Cardiac muscle cell (in vitro differentiated cells and primary cell): ENCODE measurements at places on chromosomes 6 and 20. TPM values are rescaled to one million over a fixed set of nuclear protein-coding genes. Genes with fewer than 3 reads are reported as not detected.
A peak's percentile ranks its signal among the peaks of the same experiment; 100 is the strongest.

Gene CLIC5
- total RNA-seq, result 11.2 and 24.5 TPM in 2 replicates

Gene GRIK2
- total RNA-seq, result 0.21 and 1.5 TPM in 2 replicates

Gene VSTM2L
- 136 and 321 TPM in 2 replicates for total RNA-seq

Gene BNIP5
- total RNA-seq, result 0.12 TPM in 1 of 2 replicates, not detected in the other

Gene BMP5
- total RNA-seq, result 112 and 123 TPM in 2 replicates

Gene GCM1
- total RNA-seq, result 0.11 TPM in 1 of 2 replicates, not detected in the other

Gene TMEM244
- not detected in 2 replicates for total RNA-seq

Gene SGK2
- 0.88 and 2.4 TPM in 2 replicates for total RNA-seq

- no peak for DNase-seq
- peaks cover 6% of the 10 kb centered on the region for H3K36me3 ChIP-seq
- no peak overlapping the region for H3K27ac ChIP-seq
- H3K4me3 ChIP-seq, result no peak overlapping the region
- H3K4me1 ChIP-seq, result peaks cover 3% of the 10 kb centered on the region
These were observed 5.0 kb downstream of the CPXM1 start for GRCh38 chr20:2795451-2795850.

- H3K27ac ChIP-seq, result peak overlapping the region; percentile 49
- peak; percentile 85 for DNase-seq
- no peaks in the 10 kb centered on the region for H3K36me3 ChIP-seq
- peaks cover 10% of the 10 kb centered on the region for H3K4me1 ChIP-seq
- no peak overlapping the region for H3K4me3 ChIP-seq
These were observed 1.6 kb downstream of the SLC17A9 start for GRCh38 chr20:62953839-62954703.

- peak overlapping the region; percentile 76 for H3K4me3 ChIP-seq
- H3K27ac ChIP-seq, result peak overlapping the region; percentile 87
- peaks cover 25% of the 10 kb centered on the region for H3K4me1 ChIP-seq
- no peaks in the 10 kb centered on the region for H3K27me3 ChIP-seq
- DNase-seq, result no peak
These were observed 1.4 kb upstream of the LIN28B start for GRCh38 chr6:104955491-104955890.

DNA sequence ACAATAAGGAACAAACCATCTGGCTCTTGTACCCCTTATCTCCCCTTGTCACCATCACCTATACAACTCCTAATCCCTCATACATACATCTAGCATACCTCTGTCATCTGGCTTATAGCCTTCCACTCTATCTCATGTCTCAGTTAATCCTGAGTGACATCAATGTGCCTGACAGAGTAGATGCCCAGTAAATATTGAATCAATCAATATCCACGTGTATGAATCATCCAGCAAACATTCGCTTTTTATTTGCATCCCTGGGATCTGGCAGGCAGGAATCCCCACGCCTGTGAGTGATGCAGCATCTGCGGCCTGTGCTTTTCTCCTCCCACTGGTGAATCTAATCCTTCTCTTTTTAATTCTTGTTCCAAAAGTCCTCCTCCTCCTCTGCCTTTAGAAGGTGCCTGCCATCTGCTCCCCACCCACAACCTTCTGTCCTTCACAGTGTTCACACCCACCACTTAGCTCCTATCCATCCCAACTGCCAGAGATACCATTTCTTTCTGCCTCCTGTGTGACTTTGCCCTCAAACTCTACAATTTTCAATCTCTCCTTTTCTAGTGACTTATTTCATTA, 37.6 kb downstream of the ZNF391 start:
- no peaks in the 10 kb centered on the region for H3K27me3 ChIP-seq
- no peak for DNase-seq
- no peaks in the 10 kb centered on the region for H3K36me3 ChIP-seq
- no peaks in the 10 kb centered on the region for H3K4me1 ChIP-seq
- H3K27ac ChIP-seq, result no peak overlapping the region

DNA sequence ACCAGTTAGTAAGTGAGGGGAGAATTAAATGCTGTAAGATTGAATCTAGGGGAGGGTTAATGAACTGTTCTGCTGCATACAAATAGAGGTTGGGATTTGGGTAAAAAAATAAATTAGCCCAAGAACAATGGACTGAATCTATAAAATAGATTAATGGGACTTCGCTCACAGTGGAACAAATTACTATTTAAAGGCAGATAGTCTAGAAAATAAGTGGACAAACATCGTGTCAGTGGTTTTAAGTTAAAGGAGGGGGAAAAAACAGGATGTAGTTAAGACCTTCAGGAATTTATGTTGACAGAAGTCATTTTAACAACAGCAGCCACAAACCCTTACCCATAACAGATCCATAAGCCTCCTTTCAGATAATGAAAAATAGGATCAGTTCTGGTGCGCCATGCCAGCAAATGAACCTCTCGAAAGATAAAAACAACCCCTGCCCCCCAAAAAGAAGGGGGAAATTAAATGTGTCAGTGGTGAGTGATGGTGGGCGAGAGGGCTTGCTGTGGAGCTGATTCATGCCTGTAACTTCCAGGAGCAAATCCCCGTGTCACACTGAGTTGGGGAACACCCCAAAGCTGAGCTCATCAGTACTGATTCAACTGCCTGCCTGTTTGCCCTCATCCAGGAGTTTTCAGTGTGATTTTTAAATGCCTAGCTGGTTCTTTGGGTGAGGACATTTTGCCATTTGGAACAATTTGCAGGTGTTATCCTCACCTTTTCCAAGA, 86.8 kb downstream of the PPP1R14C start:
- H3K36me3 ChIP-seq, result no peaks in the 10 kb centered on the region
- no peak overlapping the region for H3K4me3 ChIP-seq
- no peaks in the 10 kb centered on the region for H3K27me3 ChIP-seq
- DNase-seq, result no peak
- peaks cover 6% of the 10 kb centered on the region for H3K4me1 ChIP-seq

DNA sequence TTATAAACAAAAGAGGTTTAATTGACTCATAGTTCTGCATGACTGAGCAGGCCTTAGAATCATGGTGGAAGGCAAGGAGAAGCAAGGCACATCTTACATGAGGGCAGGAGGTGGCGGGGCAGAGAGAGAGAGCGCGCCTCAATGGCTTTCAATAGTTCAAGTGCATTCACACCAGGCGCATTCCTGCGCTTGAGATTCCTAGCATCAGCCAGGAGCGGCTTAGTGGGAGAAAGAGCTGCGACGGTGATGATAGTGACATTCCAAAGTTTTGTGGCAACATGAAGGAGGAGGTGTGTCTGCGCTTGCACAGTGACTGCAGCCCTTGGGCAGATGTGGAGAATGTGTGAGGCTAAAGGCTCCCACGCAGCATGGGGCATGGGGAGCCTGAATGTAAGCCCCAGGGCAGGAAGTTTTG, 25.0 kb upstream of the EMILIN3 start:
- no peaks in the 10 kb centered on the region for H3K4me1 ChIP-seq
- no peak overlapping the region for H3K27ac ChIP-seq
- H3K27me3 ChIP-seq, result no peaks in the 10 kb centered on the region
- H3K4me3 ChIP-seq, result no peak overlapping the region
- DNase-seq, result no peak

- H3K27me3 ChIP-seq, result no peaks in the 10 kb centered on the region
- H3K27ac ChIP-seq, result no peak overlapping the region
- H3K4me1 ChIP-seq, result no peaks in the 10 kb centered on the region
- H3K4me3 ChIP-seq, result no peak overlapping the region
- no peaks in the 10 kb centered on the region for H3K36me3 ChIP-seq
These were observed 199.0 kb upstream of the HS3ST5 start for GRCh38 chr6:114541794-114542193.

DNA sequence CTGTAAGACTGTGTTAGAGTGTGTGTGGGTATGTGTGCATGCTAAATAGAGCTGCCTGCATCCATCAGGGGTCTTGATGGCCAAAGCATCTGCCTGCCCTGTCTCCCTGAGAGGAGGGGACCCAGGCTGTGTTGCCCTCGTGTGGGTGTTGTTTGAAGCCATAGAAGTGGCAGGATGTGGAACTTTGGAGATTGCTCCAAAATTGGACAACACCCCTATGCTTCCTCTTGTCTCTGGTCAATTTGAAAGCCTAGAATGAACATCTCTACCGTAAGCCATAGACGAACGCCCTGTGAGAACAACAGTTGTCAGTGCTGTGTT, 82.6 kb downstream of the ASXL1 start:
- no peak overlapping the region for H3K4me3 ChIP-seq
- no peaks in the 10 kb centered on the region for H3K27me3 ChIP-seq
- DNase-seq, result no peak
- peaks cover 4% of the 10 kb centered on the region for H3K4me1 ChIP-seq

DNA sequence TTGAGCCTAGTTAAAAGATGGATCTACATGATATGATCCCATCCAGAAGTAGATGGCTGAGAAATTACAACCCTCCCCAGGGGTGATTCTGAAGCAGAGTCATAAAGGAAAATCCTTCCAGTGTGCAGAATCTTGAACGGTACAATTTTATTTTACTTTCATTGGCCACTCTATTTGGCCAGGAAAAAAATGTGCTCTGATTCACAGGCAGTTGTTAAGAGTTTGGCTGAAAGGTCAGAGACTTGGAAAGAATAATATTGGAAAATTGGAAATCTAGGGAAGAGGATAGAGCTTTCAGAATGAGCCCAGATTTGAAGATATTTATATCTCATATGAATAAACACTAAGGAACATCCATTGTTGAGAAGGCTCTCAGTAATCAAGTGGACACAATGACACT, 1299.3 kb upstream of the GJE1 start:
- no peaks in the 10 kb centered on the region for H3K4me1 ChIP-seq
- no peak for DNase-seq
- no peak overlapping the region for H3K4me3 ChIP-seq
- H3K27me3 ChIP-seq, result no peaks in the 10 kb centered on the region
- no peak overlapping the region for H3K27ac ChIP-seq

DNA sequence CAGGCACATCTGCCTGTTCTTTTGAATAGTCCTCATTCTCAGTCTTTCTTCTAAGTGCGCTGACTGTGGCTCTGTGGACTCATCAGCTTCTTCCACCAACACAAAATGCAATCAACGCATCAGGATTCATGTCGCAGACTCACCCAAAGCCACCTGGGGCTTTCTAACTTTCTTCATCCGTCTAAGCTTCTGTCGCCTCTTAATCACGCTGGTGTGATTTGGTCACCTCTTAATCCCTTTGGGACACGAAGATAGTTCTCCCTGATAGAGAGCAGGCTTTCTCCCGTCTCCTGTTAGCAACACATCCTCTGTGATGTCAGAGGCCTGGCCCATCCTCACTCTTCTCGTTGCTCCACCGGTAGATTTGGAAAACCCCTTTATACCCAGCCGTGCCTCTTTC, 78.0 kb upstream of the FOXQ1 start:
- no peak for DNase-seq
- H3K27me3 ChIP-seq, result peaks cover 40% of the 10 kb centered on the region
- H3K27ac ChIP-seq, result no peak overlapping the region
- no peak overlapping the region for H3K4me3 ChIP-seq

DNA sequence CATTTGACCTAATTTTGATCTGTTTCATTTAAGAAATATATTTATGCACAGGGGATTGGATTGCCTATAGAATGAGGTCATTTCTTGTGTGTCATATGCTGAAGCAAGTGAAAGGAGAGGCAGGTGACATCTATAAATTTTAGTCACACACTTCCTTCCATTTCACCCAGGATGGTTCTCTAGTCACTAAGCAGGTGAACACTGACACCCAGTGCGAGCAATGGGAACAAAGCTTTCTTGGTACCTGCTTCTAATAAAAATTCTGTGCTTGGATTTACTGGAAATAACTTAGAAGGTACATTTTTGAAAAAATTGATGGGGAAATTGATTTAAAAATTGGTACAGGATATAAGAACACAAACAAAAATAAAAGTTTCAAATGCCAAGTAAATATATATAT, 66.9 kb upstream of the MC3R start:
- no peaks in the 10 kb centered on the region for H3K36me3 ChIP-seq
- H3K27ac ChIP-seq, result no peak overlapping the region
- no peak overlapping the region for H3K4me3 ChIP-seq
- DNase-seq, result no peak

DNA sequence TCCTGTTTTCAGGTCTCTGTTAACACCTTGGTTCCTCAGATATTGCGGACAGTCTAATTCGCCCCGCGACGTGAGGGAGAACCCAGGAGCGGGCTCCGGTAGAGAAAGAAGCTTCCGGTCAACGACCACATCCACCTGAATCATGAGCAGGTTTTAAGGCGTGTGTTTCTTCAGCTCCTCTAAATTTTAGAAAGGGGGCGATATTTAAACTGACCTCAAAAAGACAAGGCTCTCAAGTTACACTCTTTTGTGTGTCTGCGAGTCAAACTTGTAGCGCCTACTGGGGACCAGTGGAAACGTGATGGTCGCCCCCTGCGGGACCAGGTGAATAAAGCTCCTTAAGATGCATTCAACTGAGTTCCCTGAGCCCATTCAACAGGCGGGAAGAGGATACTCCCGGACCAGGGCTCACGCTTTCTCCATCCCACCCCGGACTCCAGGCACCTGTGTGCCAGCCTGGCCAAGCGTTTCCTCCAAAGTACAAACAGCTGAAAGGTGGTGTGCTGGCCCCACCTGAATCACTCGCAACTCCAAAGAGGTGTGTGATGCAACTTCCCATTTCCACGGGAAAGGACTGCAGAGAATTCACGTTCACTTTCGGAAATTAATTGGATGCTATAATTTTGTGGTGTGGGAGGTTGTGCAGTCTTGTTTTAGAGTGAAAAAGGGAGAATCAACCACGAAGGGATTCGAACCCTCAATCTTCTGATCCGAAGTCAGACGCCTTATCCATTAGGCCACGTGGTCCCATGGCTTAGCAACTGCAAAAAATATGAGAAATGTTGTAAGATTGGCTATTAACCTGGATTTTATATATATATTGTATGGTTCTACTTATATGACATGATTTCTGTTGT, 17.0 kb downstream of the GPX5 start:
- H3K4me3 ChIP-seq, result peak overlapping the region; percentile 34
- H3K36me3 ChIP-seq, result no peaks in the 10 kb centered on the region
- no peaks in the 10 kb centered on the region for H3K27me3 ChIP-seq
- DNase-seq, result peak; percentile 86
- H3K27ac ChIP-seq, result peak overlapping the region; percentile 21

- H3K27me3 ChIP-seq, result no peaks in the 10 kb centered on the region
- peaks cover 7% of the 10 kb centered on the region for H3K4me1 ChIP-seq
- H3K36me3 ChIP-seq, result no peaks in the 10 kb centered on the region
- no peak overlapping the region for H3K27ac ChIP-seq
- no peak overlapping the region for H3K4me3 ChIP-seq
- DNase-seq, result no peak
These were observed 282.7 kb upstream of the CITED2 start for GRCh38 chr6:139657119-139657518.

GRCh38 chr6:90493332-90493731, 93.5 kb downstream of the MAP3K7 start:
- DNase-seq, result no peak
- no peaks in the 10 kb centered on the region for H3K36me3 ChIP-seq
- no peaks in the 10 kb centered on the region for H3K27me3 ChIP-seq
- H3K4me1 ChIP-seq, result no peaks in the 10 kb centered on the region
- no peak overlapping the region for H3K4me3 ChIP-seq

GRCh38 chr6:40764726-40765125, 177.6 kb upstream of the LRFN2 start:
- H3K27me3 ChIP-seq, result no peaks in the 10 kb centered on the region
- H3K36me3 ChIP-seq, result no peaks in the 10 kb centered on the region
- H3K4me3 ChIP-seq, result no peak overlapping the region
- no peaks in the 10 kb centered on the region for H3K4me1 ChIP-seq
- no peak for DNase-seq
